NCI-H2227 treated with DMSO at 0.1 percent for 48 hours (cell line): ENCODE measurements at places on chromosomes 7 and 10.

GRCh38 chr10:33760056-33760943 is 425.8 kb upstream of the NRP1 start:
- no peak for DNase-seq

GRCh38 chr7:25495342-25496250 is 267.3 kb upstream of the NPVF start:
- peak; percentile 82 for DNase-seq

- no peak for DNase-seq
Observed at GRCh38 chr7:90251304-90251635, 6.3 kb downstream of the CFAP69 start.

DNA sequence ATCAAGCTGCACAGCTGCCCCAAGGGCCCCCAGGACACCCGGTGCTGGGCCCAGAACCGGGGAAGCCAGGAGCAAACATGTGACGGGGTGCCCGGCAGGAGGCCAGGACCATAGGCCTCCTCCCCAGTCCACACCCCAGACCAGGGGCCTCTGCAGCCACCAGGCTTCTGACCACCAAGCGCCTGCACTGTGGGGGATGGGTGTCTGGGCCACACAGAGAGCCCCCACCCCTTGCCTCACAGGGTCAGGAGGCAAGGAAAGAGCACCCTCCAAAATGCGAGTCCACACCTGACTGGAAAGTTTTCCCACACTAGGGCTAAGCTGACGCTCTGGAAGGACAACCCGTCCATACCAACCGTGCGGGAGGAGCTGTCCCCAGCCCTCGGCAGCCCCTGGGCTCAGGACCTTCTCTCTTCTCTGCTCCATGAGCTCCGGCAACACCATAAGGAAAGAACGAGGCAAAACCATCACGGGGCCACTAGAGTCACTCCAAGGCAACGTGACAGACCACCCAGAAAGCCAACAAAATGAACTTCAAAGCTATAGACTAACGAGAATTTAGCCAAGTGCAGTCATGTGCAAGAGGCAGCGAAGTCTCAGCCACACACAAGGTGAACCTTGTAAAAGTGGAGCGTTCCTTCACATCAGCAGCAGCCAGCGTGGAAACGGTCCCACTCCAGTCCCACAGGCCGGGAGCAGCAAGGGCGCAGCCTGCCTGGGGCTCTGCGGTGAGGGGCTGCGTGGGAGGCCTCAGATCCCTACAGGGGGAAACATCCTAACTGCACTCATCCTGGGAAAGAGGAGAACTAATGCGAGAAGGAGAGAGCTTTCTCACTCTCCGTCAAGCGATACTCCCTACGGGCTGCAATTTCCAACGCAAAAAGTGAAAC is 5.1 kb downstream of the STK32C start:
- DNase-seq = no peak

- no peak for DNase-seq
Observed at GRCh38 chr7:98250789-98251188, 1.2 kb downstream of the TECPR1 start.

DNA sequence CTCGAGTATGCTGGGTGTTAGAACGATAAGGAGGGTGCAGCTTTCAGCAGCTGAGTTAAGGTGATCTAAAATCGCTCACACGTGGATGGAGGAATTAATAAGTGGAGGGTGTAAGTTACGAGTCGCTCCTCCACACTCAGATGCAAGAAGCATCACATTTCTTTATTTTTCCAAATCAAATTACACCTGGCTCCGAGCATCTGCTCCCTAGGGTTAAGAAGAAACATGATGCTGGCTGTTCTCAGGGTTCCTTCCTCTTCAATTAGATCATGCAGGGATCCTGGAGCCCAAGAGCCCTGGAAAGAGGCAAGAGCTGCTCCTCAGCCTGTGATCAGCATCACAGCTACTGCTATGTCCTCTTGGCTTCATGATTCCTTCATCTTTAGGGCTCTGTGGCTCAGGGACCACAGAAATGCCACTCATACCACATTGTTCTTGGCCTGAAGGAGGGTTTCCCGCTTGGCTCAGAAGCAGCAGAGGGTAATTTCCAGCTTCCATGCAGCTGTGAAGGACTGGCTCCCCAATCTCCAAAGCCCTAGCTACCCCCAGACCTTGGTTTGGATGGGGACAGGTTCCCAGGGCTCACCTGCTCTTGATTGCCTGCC is 235.9 kb upstream of the ZNF32 start:
- DNase-seq = no peak

DNA sequence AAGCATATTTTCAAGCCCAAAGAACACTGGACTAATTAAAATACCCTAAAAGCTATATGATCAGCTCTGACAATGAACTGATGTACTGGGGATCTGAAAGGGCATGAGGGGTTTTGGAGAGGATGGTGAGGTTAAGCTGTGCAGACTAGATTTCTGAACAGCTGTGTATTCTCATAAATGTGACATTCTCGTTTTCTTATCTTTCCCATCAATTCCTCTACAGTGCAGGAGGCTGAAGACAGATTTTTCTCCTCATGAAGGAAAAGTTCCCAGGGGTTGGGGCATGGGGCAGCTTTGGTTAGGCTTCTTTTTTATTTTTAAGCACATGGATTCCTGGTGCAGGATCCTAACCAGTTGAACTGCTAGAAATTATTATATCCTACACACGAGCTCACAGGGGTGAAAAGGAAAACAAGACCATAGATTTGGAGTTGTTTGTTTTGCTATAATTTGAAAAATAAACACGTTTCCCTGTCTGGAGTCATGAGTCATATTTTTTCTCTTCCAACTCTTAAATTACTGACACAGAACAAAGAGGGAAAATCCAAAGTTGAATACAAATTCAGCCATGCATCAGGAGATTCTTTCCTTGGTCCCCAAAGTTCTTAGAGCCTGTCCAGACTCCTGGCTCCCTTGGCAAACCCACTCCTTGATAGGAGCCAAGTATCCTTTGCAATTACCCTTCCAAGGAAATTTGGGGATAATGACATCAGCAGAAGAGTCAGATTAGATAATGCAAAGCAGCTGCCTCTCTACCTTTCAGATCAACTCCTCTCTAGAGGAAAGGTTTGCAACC is 147.7 kb upstream of the NPVF start:
- DNase-seq = no peak
